T-helper 1 cell (primary cell): ENCODE measurements at places on chromosomes 4 and X.

GRCh38 chr4:157246964-157247363 lies 26.4 kb downstream of the GRIA2 start:
- no peak for DNase-seq

- DNase-seq: peak; percentile 61
These were observed at the start of gene DAPP1 for GRCh38 chr4:99816545-99817308. Gene DAPP1, plus strand, starts transcription at chr4:99816827. Its CDS starts 87 bp downstream, at chr4:99816914.

DNA sequence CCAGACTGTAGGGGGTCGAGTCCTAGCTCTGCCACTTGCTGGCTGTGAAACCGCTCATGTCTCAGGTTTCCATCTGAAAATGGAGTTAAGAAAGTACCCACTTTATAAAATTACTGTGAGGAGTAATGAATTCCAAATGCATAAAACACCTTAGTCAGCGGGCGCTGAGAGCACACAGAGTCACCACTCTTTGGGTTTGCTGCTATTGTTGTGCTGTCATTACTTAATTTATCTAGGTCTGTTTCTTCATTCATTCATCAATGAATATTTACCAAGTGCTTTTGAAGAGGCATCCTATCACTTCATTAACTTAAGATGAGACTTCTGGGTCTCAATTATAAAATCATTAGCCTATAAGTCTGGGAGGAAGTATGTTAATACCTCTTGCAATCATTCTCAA lies 317.3 kb downstream of the FBXW7 start:
- no peak for DNase-seq

DNA sequence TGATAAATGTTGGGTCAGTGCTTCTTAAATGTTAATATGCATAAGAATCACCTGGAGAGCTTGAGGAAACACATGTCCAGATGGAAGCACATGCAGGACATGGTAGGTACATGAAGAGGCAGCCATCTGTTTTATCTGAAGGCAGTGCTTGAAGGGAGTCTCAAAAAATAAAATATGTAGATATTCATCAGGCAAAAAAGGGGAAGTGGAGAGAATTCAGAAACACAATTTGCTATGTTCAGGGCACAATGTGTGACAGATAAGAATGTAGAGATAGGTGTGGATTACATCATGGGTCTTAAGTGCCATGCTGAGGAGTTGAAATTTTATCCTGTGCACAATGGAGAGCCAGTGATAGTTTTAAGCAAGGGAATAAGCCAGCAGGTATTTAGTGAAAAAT lies 59.6 kb upstream of the CASK start:
- DNase-seq: no peak

DNA sequence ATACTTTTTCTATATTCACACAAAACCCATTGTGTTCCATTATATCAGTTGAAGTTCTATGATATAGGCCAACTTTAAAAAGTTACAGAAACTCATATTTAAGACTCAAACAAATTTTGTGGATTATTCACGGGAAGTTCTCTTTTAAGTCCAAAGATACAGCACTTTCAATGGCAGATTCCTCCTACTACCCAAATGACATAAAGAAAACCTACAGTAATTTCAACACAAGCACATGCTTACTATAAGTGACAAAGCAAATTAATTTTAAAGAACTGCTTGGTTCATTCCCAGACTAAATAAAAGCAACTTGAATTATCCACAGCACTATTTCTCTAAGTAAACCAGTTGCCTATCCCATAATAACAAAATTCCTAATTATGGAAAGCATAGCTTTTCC lies 4.1 kb downstream of the PPA2 start:
- no peak for DNase-seq

DNA sequence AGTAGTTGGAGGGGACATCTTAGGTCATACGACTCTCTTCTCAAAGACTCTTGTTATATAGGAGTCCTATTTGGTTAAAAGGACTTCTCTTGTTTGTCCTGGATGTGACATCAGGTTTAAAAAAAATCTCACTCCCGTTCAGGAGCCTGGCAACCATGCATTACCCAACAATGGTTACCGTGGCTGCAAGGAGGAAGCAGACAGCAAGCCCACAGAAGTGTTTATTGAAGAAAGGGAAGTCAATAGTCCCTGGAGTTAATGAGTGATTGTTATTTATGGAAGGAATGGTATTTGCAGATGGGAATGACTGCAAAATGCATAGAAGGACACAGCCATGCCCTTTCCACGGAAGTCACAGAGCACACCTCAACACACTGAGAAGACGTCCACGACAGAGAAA lies 75.9 kb upstream of the ENPP6 start:
- DNase-seq: no peak

DNA sequence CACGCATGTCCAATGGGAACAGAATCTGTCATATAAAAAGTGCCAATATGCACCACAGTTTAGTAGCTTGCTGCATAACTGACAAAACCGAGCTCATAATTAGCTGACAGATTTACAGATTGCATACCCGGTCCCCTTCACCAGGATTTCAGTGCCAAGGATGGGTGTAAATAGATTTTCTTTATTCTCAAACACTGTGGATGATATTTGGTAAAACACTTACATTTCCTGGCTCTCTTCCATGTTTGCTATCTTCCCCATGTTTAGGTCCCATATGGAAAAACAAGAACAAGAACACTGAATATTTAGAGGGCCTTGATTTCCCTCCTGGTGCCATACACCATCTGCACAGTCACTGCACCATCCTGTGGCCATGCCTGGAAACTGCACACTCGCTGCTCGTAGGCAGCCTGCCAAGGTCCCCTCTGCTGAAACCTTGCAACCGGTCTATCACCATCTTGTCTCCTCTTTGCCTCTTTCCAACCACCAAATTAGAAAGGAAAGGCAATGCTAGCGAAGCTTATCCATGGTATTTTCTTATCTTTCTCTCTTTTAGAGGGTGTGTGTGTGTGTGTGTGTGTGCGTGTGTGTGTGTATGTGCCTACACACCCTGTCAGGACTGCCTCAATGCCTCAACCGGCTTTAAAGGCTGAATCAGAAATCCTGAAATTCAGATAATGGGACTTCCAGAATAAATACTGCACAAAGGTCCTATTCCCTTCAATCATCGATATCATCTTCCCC lies 124.2 kb upstream of the MBNL3 start:
- peak; percentile 7 for DNase-seq

DNA sequence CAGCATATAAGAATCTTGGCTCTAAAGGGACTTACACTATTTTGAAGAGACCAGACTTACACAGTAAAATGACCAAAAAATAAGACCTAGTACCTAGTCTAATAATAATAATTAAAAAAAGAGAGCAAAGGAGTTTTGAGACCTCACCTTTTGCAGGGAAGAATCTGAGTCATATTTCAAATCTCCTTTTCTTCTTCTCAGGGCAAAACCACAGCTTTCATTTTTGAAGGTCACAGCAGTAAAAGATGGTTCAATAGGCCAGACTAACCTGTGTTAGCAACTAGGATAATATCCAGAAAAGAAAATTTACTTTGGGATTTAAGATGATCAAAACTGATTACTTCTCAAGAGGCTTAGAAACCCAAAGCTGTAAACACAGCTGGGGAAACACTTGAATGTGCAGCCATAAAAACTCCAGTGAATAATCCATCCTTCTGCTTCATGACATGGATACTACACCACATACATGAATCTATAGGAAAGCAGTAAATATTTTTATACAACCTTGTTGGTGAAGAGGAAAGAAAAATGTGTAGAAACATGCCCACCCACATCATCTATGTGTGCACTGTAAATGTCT lies 25.9 kb upstream of the LNX1 start:
- DNase-seq: no peak

- DNase-seq: no peak
These were observed 474.3 kb upstream of the FTHL17 start for GRCh38 chrX:31546126-31546525.

DNA sequence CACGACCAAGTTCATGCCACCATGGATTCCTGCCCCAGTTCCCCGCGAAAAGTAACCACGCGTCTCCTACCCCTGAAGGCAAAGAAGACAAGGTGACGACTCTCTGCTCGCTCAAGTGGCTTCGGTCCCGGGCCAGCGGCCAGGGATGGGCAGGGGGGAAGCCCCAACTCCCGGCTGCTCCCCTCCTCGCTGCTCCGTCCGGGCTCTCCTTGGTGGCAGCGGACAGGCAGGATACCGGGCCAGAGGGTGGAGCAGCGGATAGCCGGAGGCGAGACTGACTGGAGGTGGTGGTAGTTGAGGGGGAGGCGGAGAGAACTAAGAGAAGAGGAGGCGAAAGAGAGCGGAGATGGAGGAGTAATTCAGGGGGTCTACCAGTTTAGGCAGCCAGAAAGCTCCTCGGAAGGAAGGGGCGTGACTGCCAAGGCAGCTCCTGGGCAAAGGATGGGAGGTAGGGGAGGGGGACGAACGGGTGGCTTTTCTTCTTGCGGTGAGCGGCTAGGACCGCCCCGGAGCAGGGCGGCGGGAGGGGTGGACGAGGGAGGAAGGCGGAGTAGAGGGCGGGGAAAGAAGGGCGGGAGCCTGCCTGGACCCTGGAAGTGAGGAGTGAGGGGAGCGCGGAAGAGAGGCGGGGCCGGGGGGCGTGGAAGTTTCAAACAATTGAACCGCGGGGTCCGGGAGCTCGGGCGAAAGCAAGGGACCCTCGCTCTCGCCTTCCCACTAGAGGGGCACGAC lies at the start of gene AMOT:
AMOT (minus strand) TSS at position 450 of the 732 bp plus-strand sequence. CDS start 17,705 bp downstream, outside the sequence.
- DNase-seq: peak; percentile 59

- no peak for DNase-seq
These were observed 19.8 kb downstream of the CENPVL3 start for GRCh38 chrX:51598899-51599298.

DNA sequence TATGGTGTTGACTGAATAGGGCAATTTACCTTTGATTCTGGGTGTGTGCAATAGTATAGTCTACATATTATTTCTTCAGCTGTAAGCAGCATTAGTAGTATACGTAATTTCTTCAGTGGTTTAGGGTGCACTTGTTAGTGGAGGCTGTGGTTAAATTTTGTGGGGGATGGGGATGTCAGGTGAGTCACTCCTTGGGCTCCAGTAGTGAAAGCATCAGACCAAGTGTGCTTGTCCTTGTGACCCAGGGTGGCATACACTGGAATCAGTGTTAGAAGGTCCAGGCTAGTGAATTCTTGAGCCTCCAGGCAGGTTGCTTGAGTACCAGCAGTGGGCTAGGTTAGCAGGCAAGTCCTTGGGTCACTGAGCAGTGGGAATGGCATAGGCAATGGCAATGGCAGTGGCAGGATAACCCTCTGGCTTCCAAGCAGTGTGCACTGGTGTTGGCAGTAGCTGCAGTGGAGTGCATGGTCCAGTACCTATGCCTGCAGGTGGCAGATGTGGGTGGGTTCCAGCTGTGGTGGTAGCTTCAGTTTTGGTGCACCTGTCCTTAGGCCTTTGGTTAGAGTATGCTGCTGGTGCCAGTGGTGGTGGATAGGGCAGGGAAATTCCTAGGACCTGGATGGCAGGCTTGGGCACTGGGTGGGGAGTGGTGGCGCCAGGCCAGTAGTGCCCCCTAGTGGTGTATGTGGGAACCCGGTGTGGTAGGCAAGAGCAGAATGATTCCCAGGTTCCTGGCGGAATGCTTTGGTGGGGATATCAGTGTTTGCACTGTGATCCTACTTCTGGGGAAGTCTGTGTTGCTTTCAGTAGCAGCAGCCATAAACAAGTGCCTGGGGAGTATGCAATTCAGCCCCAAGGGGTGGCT lies 531.0 kb downstream of the SMARCA1 start:
- no peak for DNase-seq

GRCh38 chr4:166363198-166363597 lies 490.2 kb downstream of the TLL1 start:
- DNase-seq: no peak

GRCh38 chrX:98207947-98208346 lies 1324.2 kb downstream of the RPA4 start:
- no peak for DNase-seq

DNA sequence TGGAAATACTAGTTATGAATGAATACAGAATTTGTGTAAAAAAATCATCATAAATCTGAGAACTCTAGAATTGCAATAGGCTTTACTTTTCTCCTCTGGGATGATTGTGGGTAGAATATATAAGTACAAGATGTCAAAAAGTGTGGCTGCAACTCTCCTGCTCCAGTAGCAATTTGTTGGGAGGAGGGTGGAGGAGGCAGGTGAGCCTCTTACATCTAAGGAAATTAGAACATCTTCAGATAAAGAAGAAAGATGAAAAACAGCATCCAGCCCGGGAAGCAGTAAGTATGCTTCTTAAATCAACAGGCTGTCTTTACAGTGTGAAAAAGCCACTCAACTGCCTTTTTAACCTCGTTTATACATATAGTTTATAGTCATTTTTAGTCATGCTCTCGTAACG lies 83.7 kb downstream of the ATP8A1 start:
- no peak for DNase-seq

- DNase-seq: no peak
These were observed 212.5 kb upstream of the CLNK start for GRCh38 chr4:10897076-10897475.

DNA sequence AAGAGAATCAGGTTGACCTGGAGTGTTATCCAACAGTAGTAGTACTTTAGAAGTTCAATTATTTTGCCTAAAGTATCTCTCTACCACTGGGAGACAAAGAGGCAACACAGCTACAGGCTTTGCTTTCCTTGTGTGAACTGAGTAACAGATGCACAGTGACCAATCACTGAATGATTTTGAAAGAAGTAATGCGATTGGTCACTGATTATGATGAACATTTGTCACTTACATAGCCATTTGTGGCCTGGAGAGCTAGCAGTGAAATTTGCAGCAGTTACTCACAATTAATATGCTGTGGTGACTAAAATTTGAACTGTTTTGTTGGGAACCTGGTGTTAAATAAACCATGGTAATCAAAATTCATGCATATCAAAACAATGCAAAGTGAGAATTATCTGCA lies 508.7 kb upstream of the DIPK2B start:
- DNase-seq: no peak

DNA sequence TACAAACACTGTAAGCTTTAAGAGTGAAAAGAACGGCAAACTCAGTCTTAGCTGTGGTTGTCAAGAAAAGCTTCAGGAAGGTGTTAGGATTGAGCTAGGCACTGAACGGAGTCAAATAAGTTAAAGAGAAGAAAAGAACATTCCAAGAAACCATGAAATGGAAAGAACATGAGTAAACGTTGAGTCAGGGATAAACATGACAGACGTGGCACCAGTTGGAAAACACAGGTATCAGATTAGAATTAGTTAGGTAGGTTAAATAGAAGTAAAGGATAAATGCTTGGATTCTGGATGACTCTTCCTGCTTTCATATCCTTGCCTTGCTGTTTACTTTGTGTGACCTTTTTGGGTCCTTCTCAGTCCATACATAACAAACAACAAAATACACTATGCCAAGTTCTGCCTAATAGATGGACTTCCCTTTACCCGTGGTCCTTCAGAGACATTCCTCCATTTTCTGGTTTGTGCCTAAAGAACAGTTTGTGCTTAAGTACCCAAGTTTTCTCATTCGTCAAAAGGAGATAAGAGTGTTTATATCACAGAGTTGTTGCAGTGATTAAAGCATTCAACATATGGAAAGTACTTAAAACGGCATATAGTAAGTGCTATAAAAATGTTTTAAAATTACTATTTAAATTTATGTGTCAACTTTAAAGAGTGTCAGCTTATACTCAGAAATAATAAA lies 446.9 kb downstream of the TMA16 start:
- DNase-seq: no peak

DNA sequence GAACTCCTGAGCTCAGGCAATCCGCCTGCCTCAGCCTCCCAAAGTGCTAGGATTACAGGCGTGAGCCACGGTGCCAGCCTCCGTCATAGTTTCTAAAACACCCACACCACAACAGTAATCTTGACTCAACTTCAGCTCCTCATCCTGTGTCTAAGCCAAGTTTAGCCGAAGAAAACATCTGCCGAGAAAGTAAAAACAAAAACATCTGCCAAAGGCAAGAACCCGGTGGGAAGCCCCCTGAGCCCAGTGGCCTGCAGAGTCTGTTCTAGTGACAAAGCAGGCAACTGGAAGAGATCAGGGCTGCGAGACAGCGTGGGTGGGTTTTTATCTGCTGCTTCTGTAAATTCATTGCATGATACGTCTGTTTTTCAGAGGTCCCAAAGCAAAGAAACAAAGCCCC lies 26.6 kb upstream of the CD99 start:
- DNase-seq: no peak
